ENCODE measurements at places on chromosomes 13 and 19.

GRCh38 chr19:38846097-38846496, 3.7 kb downstream of the HNRNPL start:
- no peak for DNase-seq

GRCh38 chr13:73832128-73832588, 302.0 kb downstream of the KLF12 start:
- no peak for DNase-seq

DNA sequence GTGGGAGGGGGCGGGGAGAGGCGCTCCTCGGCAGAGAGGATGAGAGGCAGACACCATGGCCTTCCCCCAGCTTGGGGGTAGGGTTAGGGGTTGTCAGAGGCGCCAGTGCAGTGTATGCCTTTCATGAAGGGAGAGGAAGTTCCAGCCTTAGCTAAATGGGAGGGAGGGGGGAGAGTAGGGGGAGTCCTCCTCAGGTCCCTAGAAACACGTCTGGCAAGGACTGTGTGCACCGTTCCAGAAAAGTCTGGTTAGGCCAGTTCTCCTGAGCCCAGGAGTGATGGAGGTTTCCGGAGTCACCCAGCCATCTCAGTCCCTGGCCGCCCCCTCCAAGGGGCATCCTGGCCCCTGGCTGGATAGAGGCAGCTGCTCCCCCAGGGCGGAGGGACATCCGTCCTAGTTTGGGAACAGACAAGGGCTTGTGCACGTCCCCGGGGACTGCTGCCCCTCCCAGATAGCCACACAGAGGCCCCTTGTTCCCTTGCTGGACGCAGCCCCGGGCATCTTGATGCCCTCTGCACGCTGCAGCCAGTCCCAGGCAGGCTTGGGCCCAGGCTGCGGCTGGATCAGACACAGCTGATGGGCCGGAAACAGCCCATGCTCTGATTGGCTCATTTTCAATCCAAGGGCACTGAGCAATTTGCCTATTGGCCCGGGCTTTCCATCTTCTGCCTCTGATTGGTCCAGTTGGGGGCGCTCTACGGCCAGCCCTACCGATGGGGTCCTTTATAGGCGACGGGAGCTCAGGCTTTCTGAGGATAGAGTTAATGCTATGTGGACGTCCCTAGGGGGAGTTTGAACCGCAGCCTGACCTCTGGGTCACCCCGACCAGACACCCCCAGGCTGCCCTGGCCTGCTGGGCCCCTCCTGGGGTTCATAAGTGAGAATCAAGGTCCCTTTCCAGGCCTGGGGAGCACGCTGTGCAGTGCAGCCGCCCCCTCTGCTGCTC, 3.8 kb downstream of the S1PR2 start:
- DNase-seq = peak; percentile 99

GRCh38 chr13:23806874-23807526, 82.2 kb downstream of the MIPEP start:
- no peak for DNase-seq
